ENCODE measurements at places on chromosomes 12 and 14. TPM values are rescaled to one million over a fixed set of nuclear protein-coding genes. Genes with fewer than 3 reads are reported as not detected.

Gene KCNK10
- total RNA-seq, result 0.54 TPM

Gene KRT76
- total RNA-seq, result not detected

Gene SENP1
- total RNA-seq, result 23.7 TPM

Gene PRICKLE1
- total RNA-seq, result 20.6 TPM

Gene ZNF385A
- total RNA-seq, result 8.8 TPM

Gene RNASE3
- total RNA-seq, result not detected

Gene CACNA2D4
- total RNA-seq, result 4.3 TPM

Gene PLEK2
- 1.4 TPM for total RNA-seq

Gene EIF2S1
- 128 TPM for total RNA-seq

Gene RIN3
- 4.9 TPM for total RNA-seq

Gene FITM1
- not detected for total RNA-seq

Gene NELL2
- total RNA-seq, result 6.9 TPM

Gene GLT1D1
- 25.1 TPM for total RNA-seq

Gene DBX2
- not detected for total RNA-seq

Gene C12orf42
- total RNA-seq, result 0.27 TPM

Gene CD9
- 32.3 TPM for total RNA-seq

Gene KRT73
- total RNA-seq, result not detected

Gene PTGES3
- 292 TPM for total RNA-seq

Gene OASL
- not detected for total RNA-seq

Gene BCL11B
- total RNA-seq, result 4.6 TPM

Gene OR10G3
- total RNA-seq, result not detected

Gene PZP
- 0.20 TPM for total RNA-seq

Gene ZFYVE26
- 28.6 TPM for total RNA-seq

Gene MIP
- total RNA-seq, result not detected

Gene TAS2R19
- total RNA-seq, result 3.3 TPM

Gene CLEC1B
- total RNA-seq, result not detected

Gene YAF2
- 19.4 TPM for total RNA-seq

Gene TAS2R7
- total RNA-seq, result not detected

Gene CLEC12A
- not detected for total RNA-seq

Gene CELA1
- not detected for total RNA-seq

Gene MYO1H
- total RNA-seq, result not detected

Gene ZDHHC22
- 1.9 TPM for total RNA-seq

Gene HHIPL1
- 2.4 TPM for total RNA-seq

Gene RPS6KA5
- total RNA-seq, result 4.3 TPM

Gene FOXA1
- 41.2 TPM for total RNA-seq

Gene HELB
- total RNA-seq, result 11.0 TPM

Gene DUSP16
- total RNA-seq, result 28.1 TPM

Gene KCNC2
- not detected for total RNA-seq

Gene KRT78
- total RNA-seq, result not detected

Gene EFS
- total RNA-seq, result 43.5 TPM

Gene PDZRN4
- 4.3 TPM for total RNA-seq

Gene COX8C
- not detected for total RNA-seq

Gene KRT3
- not detected for total RNA-seq

Gene SPTB
- total RNA-seq, result 0.77 TPM

Gene PLCZ1
- total RNA-seq, result not detected

Gene ACSM4
- total RNA-seq, result 13.9 TPM

Gene BCL2L14
- 9.9 TPM for total RNA-seq

Gene PYM1
- 76.1 TPM for total RNA-seq

Gene GPR68
- total RNA-seq, result 0.25 TPM

Gene GXYLT1
- total RNA-seq, result 35.9 TPM

Gene RPL10L
- total RNA-seq, result not detected

Gene KRT74
- not detected for total RNA-seq
